ENCODE measurements at places on chromosomes 11 and 22. TPM values are rescaled to one million over a fixed set of nuclear protein-coding genes. Genes with fewer than 3 reads are reported as not detected.

Gene TLCD5
- total RNA-seq, result 23.1 TPM

Gene FXYD2
- total RNA-seq, result 286 TPM

Gene ISX
- not detected for total RNA-seq

Gene NAALAD2
- 0.43 TPM for total RNA-seq

Gene ZNF70
- total RNA-seq, result 2.2 TPM

Measured in epithelial cell of proximal tubule (primary cell).